ENCODE measurements at places on chromosomes 3 and 15.

- DNase-seq = no peak
Observed at GRCh38 chr3:20741381-20741780, 555.4 kb upstream of the SGO1 start.

DNA sequence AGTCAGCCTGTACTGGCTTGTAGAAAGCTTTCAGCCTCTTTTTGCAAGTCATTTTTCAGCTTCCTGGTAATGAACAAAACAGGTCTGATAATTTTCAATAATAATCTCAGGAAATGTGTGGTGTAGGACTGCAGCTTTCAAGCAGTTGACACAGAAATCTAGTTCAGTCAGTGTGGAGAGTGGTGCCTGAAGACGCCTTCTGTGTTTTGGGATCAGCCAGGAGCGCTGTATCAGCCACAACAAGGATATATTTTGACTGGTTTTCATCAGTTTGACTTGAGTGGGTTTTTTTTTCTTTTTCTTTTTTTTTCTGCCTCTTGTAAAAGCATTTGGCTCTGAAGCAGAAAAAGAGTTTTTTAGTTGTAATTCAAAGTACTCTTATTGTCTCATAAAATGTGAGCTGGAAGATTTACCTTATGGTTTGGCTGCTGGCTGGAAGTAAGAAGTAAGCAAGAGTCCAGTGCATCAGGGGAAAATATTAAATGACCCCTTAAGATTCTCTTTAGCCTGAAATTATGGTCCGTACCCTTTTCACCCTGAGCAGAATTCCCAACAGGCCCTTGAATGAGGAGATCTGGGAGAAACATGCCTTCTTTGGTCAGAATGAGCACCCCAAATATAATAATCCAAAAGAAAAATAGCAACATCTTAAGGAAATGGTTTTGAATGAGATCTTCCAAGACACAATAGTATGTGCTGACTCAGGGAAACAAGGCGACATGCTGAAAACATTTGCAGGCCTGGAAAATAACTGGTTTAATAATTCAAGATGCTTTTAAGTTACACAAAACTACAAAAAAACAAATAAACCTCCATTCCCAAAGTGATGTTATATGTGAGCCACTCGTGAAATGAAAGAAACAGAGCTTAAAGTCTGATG, 332.7 kb upstream of the ADAMTS9 start:
- DNase-seq = no peak

- DNase-seq = no peak
Observed at GRCh38 chr3:187082758-187083375, 56.4 kb downstream of the RPL39L start.

GRCh38 chr3:108200578-108200977, 21.6 kb downstream of the IFT57 start:
- DNase-seq = no peak

DNA sequence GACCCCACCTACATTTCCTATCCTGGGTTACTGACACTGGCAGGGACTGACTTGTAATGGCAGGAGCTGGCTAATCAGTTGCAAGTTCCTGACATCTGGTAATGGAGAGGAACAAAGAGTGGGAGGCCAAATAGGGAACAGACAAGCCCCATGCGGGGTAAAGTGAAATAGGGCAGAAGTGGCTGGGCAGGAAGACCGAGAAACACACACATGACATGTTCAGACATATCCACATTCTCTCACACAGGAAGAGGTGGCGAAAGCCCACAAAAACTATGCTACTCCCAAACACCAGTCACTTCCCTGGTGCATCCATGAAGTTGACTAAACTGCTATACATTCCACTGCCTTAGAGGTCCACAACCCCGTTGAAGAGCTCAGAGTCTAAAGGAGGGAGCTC, 394.1 kb upstream of the TBL1XR1 start:
- DNase-seq = no peak

GRCh38 chr15:80328496-80328895, 75.7 kb upstream of the ARNT2 start:
- no peak for DNase-seq

- DNase-seq = no peak
Observed at GRCh38 chr3:127900536-127900935, 14.5 kb upstream of the KBTBD12 start.

DNA sequence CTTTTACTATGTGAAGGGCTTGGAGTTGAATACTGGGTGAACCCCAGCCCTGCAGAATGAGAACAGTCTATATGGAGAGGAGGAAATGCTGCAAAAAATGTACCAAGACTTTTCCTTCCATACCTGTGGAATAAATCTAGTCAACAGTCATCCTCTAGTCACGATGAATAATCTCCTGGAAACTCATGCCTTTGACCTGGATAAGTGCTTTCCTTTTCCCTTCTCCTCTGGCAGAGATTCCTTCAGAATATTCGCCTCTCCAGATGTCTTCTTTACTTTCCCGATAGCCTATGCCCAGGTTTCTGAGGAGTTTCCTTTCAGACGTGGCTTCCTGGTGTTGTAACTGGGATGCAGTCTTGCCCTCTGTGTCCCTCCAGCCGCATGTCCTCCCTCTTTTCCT, 28.1 kb downstream of the CCNL1 start:
- no peak for DNase-seq

DNA sequence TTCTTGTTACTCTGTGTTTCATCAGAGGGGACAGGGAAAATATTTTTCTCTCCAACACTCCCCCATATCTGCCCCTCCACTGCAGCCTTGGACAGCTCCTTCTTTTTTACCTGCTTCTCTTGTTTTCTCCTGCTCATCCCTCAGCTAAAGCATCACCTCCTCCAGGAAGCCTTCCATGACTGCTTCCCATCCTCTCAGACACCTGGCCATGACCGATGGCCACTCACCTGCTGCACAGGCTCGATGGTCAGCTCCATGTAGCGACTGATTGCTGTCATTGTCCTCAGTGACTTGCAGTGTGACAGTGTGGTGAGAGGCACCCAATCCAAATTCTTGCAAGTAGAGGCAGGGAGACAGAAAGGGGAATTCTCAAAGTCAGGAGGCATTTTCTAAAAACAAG, 22.5 kb downstream of the TMEM44 start:
- DNase-seq = no peak

DNA sequence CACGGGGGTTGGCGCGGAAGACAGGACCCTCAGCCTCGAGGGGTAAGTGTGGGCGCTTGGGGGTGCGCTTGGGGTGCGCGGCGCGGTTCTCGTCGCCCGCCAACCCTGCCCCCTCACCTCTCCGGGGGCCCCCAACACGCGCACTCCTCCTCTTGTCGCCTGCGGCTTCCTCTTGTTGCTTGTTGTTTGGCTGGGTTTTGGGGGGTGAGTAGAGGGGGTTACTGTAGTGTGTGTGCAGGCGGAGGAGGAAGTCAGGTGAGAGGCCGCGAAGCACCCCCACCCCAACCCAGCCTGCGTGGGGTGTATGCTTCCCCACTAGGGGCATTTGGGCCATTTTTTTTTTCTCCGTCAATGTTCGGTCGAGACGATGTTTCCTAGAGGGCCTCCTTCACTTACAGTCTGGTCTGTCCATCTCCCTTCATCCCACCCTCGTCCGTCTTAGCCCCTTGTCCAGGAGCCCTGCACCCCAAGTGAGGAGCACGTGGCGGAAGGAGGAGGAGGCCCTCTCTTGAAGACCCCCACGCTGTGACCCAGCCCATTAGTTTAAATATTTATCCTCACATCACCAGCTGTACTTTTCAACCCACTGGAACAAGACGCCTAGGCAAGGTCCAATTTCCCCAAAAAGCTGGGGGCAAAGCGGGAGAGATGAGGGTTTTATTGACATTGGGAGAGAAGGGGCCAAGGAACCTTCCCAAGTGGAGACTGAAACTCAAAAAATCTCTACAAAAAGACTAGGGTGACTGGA, 20.4 kb upstream of the SATB1 start:
- peak; percentile 50 for DNase-seq

GRCh38 chr15:40567111-40567510, 2.0 kb upstream of the RPUSD2 start:
- no peak for DNase-seq

GRCh38 chr3:152728231-152728980, 106.5 kb upstream of the P2RY1 start:
- DNase-seq = no peak

DNA sequence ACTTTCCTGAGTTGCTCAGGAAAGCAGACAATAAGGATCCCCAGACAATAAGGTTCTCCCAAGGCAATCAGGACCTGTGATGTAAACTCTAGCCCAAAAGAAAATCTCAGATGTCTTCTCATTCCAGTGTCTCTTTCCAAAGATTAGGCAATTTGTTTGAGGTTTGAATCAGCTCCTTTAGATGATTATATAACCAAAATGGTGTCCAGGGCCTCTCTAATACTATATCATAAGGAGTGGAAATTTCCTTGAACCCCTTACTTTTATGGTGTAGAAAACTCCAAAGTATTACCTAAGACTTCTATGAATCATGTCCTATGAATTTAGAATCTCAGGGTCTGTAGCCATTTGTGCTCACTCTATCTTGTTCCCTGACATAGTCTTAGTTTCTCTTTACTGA, 65.9 kb downstream of the GPR176 start:
- no peak for DNase-seq

- no peak for DNase-seq
Observed at GRCh38 chr15:69557020-69557706, 104.5 kb downstream of the RPLP1 start.

- DNase-seq = no peak
Observed at GRCh38 chr3:56926243-56926946, 124.6 kb upstream of the ARHGEF3 start.

- no peak for DNase-seq
Observed at GRCh38 chr3:103907567-103907966, 1459.1 kb upstream of the ALCAM start.

DNA sequence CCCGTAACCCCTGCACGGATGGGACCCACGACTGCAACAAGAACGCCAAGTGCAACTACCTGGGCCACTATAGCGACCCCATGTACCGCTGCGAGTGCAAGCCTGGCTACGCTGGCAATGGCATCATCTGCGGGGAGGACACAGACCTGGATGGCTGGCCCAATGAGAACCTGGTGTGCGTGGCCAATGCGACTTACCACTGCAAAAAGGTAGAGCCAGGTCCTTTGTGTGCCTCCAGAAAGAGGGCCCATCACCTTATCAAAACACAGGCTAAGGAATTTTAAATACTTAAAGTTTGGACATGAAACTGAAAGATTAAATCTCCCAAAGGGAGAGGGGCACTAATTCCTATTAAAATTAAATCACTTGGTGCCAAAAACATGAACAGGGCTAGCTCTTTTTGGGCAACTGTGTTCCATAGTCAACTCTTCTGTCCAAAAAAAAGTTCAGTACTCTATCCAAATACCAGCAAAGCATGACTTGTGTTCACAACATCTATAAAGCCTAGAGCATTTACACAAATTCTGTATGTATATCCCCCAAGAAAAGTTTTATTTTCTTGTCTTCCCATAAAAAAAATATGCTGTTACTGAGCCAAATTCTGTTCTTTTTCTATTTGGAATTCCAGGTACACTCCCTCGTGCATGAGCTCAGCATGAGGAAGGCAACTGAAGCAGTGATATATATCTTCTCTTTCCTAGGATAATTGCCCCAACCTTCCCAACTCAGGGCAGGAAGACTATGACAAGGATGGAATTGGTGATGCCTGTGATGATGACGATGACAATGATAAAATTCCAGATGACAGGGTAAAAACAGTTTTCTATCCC, 9.2 kb downstream of the THBS1 start:
- no peak for DNase-seq

DNA sequence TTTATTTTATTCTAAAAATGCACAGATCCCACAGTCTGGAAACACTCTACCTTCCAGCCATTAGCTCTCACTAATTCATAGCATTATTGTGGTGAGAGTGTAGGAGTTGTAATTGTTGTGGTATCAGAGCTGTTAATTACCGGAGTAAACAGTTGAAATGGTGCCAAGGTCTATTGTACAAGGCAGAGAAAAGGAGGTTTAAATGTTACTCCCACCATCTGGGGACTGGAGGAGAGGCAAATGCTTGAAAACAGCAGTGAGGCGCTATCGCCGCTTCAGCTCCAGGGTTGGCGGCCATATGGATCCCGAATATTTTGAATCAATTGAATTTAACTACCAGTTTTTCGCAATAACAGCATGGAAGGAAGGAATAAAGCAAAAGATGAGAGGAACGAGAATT, 113.1 kb upstream of the C15orf61 start:
- no peak for DNase-seq

DNA sequence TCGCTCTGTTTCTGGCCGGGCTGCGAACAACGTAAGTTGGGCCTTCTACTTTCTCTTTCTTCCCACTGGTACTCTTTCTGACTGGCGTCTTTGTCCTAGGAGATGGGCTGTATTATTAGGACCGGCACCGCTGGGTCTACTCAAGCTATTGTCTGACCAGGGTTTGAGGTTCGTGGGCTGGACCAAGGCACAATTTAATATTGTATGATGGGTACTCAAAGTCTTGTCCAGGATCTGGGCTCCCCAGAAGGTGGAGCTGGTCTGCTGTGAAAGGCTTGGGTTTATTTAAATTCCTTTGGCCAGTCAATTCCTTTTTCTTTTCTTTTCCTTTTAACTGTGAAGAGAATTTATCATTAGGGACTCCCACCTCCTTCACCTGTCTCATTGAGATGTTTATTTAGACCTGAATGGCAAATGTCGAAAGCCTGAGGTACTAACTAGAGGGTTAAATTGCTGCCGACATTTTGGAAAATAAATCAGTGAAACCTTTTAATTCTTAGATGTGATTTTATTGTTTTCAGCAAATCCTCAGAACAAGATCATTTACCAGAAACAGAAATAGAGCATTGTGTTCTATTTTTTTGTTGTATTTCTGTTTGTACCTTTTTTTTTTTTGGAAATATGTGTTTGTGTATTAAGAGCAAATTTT, 410 bp downstream of the LRRC49 start:
- no peak for DNase-seq

- DNase-seq = no peak
Observed at GRCh38 chr3:106593381-106593780, 724.6 kb upstream of the CBLB start.

- DNase-seq = peak; percentile 13
Observed at GRCh38 chr3:195453236-195453635, 10.4 kb upstream of the ACAP2 start.

- no peak for DNase-seq
Observed at GRCh38 chr15:95021816-95022215, 790.5 kb downstream of the MCTP2 start.

DNA sequence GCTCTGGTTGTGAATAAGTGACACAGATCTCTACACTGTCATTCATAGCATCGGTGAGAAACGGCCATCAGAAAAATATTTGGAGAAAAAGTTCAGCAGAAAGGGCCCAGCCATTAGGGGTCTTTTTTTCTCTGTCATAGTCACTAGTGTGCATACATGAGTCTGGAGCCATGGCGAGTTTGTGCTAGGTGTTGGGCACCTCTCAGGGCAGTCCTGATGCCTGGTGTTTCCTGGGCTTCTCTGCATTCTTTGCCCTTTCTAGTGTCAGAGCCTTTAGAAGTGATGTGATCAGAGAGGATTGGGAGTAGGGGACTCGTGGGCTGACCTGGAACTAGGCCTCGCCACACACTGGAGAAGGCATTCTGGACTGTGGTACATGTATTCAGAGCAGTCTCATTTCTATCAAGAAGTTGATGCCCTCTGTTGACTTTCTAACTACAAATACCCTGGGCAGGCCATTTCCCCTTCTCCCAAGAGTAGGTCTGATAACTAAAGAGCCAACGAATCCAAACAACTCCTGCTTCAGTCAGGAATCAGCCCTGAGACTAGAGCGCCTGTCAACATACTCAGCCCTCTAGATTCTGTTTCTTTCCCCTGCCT, 1.6 kb downstream of the KY start:
- DNase-seq = no peak
